Activated CD8-positive, alpha-beta T cell treated with anti-CD3 and anti-CD28 coated beads for 36 hours (primary cell): ENCODE measurements at places on chromosomes 7 and 10.

DNA sequence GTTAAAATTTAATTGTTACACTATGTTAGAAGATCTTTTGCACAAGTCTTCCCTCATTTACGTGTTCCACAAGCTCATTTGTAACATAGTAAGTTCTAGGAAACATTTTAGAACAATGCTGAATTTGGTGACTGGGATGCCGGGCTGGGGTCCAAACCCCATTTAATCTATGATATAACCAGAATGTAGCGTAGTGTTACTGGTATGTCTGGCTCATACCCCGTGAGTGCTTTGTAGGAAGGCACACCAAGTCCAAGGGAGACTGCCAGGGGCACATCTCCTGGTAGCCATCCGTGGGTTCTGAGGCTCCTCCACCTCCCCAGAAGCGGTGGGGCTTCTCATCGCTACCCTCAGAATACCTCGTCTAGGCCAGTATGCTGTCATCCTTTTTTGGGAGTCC, 21.3 kb upstream of the TMEM236 start:
- no peaks in the 10 kb centered on the region for H3K36me3 ChIP-seq
- no peaks in the 10 kb centered on the region for H3K4me1 ChIP-seq
- no peak overlapping the region for H3K27ac ChIP-seq
- no peak overlapping the region for H3K4me3 ChIP-seq

DNA sequence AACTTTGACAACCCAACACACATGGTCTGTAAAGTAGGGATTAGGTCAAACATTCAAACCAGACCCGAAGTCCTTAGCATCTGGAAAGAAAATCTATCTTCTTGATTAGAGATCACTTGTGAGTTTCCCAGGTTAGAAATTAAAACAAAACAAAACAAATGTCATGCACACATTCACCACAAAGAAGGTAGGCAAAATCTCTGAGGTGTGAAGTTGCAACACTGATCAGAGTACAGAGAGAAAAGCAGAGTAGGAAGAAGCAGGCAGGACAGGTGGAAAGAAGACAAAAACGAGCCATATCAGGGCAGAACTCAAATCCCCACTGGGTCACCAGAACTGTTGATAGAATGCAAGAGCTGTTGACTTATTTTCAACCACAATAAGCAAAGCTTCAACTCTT, 102.8 kb upstream of the THSD7A start:
- no peaks in the 10 kb centered on the region for H3K36me3 ChIP-seq
- no peak overlapping the region for H3K27ac ChIP-seq
- no peaks in the 10 kb centered on the region for H3K27me3 ChIP-seq
- no peak overlapping the region for H3K4me3 ChIP-seq
- H3K4me1 ChIP-seq, result no peaks in the 10 kb centered on the region

DNA sequence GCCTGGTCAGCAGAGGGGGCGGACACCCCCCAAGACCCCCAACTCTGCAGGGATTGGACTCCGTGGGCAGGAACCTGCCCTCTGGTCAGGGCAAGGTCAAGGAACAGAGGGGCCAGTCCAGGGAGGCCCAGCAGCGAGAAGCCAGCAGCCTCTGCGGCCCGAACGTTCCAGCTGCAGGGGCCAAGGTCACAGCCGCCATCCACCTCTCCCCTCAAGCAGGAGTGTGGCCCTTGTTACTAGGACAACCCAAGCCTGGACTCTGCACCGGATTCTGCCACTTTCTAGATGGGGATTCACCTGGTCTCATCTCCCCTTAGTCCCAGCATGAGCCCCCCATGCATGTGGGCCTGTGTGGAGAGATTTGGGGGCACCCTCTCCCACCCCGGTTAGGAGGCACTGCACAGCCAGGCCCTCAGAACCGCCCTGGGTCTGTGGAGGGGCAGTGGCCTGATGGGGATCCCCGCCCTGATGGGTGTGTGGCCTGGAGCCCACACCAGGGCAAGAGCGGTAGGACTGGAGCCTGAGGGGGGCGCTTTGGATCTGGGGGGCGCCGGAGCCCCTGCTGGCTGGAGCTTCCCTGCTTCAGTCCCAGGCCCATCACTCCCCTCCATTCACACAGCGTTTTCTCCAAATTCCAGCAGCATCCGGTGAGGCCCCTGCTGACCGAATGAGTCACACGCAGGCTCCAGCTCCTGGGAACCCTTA, 18.1 kb downstream of the ADGRA1 start:
- no peak overlapping the region for H3K27ac ChIP-seq
- no peak for DNase-seq
- no peaks in the 10 kb centered on the region for H3K36me3 ChIP-seq

DNA sequence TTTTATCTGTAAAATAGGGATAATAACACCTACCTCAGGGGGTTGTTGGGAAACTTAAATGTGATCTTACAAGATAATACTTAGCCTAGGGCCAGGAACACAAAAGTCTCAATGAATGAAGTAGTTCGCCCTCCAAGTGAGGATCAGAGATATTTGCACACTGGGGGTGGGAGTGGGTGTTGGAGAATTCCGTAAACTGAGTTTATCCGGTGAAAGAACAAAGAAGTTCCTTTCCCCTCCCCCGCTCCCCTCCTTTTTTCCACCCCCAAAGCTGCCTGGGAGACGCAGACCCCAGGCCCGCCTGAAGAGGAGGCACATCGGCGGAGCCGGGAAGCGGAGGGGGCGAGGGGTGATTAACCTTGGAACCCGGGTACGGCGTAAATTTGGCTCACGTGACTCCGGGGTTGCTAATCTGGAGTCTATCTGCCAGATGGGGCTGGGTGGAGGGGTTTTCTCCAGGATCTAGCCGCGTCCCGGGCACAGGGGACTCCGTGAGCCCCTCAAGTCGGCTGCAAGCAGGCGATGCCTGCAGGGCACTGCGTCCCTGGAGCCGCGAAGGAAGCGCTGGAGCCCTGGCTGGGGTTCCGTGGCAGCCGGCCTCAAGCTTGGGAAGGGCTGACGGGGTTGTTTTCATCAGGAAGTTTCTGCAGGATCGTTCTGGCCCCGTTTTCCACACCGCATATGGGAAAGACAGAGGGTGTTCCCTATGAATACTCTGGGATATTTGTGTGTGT, 1.4 kb upstream of the PODXL start:
- peaks cover 10% of the 10 kb centered on the region for H3K4me1 ChIP-seq
- no peak overlapping the region for H3K4me3 ChIP-seq
- H3K27me3 ChIP-seq, result peaks cover 47% of the 10 kb centered on the region
- H3K27ac ChIP-seq, result no peak overlapping the region
- no peak for DNase-seq
